CD4-positive, alpha-beta T cell treated with Interleukin-15 for 4 hours (primary cell): ENCODE measurements at places on chromosomes 5 and 9.

- DNase-seq, result no peak
Measured at GRCh38 chr5:6419340-6419852, 29.3 kb upstream of the UBE2QL1 start.

- peak; percentile 85 for DNase-seq
Measured at GRCh38 chr5:131252824-131253171, 11.1 kb upstream of the CDC42SE2 start.

GRCh38 chr5:167658889-167659288, 632.6 kb upstream of the WWC1 start:
- DNase-seq, result no peak

- no peak for DNase-seq
Measured at GRCh38 chr9:14423815-14424261, 109.9 kb upstream of the NFIB start.

DNA sequence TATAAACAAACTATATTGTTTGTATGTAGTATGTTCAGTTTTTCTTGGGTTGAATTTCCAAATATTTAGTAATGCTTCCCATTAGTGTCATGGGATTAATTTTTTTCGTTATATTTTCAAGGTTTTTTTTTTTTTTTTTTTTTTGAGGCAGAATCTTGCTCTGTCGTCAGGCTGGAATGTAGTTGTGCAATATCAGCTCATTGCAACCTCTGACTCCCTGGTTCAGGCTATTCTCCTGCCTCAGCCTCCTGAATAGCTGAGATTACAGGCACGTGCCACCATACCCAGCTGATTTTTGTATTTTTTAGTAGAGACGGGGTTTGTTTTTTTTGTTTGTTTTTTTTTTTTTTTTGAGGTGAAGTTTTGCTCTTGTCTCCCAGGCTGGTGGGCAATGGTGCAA, 10.6 kb downstream of the DDX46 start:
- DNase-seq, result no peak

GRCh38 chr5:157172403-157172802, 6.3 kb upstream of the GARIN3 start:
- DNase-seq, result peak; percentile 83

DNA sequence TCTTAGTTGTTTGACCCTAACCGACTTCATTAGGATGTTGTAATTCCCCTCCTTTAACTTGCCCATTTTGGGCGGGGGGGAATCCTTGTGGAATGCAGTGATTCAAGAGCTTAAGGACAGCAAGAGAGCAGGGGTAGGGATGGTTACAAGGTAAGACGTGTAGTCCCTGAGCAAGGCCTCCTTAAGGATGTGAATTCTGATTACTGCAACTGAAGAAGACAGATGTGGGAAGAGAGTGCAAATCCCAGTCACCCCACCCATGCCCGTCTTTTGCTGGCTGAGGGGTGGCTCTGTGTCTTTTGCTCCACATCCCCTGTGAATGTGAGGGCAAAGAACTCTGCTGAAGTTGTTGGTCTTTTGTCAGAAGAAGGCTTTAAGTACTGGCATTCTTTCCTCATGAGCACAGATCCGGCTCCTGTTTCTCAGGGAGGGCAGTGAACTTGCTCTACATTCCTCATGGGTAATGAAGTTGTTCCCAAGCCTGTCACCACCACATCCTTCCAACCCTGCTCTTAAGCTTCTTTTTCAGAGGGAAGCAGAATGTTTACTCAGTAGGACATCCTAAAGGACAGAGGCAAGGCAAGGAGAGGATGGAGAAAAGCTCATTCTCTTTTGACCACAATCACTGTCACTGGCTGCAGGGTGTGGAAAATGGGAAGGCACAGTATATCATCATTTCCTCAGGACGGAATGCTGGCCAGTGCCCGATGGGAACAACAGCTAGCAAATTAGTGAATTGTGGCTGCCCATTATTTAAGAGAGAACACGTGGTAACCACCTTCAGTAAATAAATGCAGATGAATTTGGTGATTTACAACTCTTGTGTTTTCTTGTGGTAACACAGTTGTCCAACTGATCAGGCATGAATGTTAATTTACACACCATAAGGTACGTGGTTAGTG, 61.5 kb downstream of the RAI14 start:
- DNase-seq, result no peak

- DNase-seq, result no peak
Measured at GRCh38 chr5:67190861-67191260, 5.7 kb downstream of the CD180 start.

- no peak for DNase-seq
Measured at GRCh38 chr5:143691945-143692290, 120.0 kb upstream of the HMHB1 start.

- DNase-seq, result no peak
Measured at GRCh38 chr9:101513351-101513750, 20.3 kb upstream of the RNF20 start.

- DNase-seq, result no peak
Measured at GRCh38 chr5:147140558-147140957, 94.3 kb upstream of the STK32A start.

- peak; percentile 59 for DNase-seq
Measured at GRCh38 chr5:131640043-131640856, 5.2 kb upstream of the RAPGEF6 start.

- no peak for DNase-seq
Measured at GRCh38 chr9:94610181-94610606, 16.6 kb upstream of the FBP2 start.

DNA sequence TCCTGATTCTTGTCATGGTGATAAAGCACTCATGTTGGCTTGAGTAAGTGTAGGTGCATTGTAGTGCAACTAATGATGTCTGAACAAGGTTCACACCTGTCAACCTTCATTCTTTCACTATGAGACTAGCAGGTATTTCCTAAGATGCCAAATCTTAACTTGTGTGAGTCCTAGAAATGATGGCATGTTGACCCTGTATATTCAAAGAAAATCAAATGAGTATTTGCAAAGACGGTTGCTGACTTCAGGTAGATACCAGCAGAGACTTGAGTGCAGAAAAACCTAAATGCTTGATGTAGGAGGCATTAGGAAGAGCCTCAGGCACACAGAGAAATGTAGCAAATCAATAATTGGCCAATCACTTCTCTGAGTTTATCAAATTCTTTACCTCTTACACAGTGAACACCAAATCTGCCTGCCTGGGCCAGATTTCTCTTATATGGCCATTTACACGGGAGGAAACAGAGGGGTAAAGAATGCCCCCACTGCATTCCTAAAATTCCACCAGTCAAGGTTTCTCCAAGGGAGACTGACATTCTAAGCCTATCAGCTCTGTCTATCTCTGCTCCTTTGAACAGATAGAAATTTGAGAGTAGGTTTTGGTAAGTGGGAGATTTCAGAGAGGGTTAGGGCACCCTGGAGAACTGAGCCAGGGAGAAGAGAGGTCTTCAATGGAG, 488.6 kb upstream of the WWC1 start:
- no peak for DNase-seq

DNA sequence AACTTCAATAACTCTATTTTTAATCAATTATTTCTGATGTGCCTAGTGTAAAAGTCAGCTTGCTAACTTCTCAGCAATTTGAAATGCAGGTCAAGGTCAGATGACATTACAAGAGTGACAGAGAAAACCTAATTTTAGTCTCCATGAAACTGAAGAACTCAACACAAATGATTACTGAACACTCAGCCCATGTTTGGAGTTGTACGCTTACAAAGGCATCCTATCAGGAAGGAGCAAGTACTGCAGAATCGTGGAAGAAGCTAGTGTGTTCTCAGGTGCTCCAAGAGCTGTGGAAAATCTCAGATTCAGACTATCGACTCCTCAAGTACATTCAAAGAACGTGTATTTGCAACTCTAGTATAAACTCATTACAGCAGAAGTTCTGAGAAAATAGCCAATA, 526.7 kb downstream of the PDE4D start:
- DNase-seq, result no peak

- DNase-seq, result no peak
Measured at GRCh38 chr9:91562416-91562815, 138.8 kb upstream of the NFIL3 start.

DNA sequence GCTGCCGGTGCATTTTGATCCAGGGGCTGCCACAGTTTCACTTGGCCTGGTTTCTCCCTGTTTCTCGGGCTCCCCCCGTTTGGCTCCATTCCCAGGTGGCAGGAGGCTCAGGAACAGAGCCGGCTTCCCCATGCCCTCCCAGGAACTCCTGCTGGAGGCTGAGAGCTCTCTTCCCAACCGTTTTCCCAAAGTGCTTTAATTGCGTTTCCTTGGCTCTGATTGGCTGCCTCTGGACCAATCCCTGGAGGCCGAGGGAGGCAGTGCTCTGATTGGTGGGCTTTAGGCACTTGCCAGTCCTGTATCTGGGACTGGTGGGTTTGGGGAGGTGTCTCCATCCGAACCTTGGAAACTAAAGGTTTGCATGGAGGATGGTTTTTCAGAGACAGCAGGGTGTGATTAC, 4.9 kb downstream of the TSPAN17 start:
- DNase-seq, result no peak

- DNase-seq, result no peak
Measured at GRCh38 chr9:28770827-28771226, 1197.5 kb upstream of the C9orf72 start.

GRCh38 chr5:55421074-55421529, 113.3 kb downstream of the MTREX start:
- no peak for DNase-seq

DNA sequence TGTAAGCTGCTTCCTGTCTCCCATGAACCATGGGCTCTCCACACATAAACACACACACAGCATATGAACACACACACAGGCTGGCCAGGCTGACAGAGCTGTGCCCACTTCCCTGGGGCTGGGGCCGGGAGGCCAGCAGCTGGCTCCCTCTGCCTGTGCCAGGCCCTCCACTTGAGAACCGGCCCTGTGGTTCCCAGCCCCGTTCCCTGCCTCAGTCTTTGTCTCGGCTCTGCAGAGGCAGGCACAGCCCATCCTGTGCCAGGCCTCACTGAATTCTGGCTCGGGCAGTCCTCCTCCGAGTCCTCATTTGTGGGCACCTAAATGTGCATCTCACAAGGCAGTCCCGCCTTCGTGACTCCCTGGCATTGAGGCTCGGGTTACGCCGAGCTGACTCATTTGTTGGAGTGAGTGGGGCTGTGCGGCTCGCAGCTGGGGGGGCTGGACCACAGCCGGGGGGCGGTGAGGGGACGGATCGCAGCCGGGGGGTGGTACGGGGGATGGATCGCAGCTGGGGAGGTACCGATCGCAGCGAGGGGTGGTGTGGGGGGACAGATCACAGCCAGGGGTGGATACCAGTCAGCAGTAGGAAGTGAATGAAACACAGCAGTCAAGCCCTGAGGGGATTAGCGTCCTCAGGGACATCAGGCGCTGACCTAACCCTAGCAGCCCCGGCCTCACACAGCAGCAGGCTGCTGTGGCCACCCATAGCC, 72.3 kb downstream of the PSMB7 start:
- no peak for DNase-seq

DNA sequence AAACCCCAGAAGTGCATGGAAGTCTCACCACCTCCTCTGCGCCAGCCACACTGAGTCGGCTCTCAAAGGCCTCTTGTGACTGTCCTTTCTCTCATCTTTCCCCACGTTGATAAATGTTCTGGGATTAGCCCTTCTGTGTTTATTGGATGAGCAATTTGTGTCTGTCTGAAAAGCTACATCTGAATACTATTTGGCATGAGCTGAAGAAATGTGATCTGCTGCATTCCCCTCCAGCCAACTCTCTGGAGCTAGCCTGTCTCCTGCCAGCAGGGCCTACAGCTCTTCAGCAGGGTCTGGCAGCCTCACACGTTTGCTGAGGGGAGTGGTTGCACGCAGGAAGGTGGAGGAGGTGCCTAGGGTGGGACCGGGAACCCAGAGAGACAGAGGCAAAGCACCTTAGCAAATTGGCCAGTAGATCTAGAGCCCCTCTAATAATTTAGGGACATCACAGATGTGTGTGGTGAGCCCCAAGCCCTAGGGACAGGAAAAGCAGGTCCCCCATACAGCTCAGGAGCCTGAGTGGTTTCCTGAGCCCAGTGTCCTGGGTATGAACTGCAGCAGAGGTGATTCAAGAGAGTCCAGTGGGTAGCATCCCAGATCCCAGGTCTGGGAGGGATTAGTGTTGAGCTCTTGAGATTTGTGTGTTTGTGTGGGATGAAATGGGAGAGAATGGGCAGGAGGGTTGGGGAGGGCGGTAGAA, 20.5 kb upstream of the B4GALT1 start:
- DNase-seq, result no peak

GRCh38 chr9:8254541-8254940, 455.0 kb upstream of the DMAC1 start:
- no peak for DNase-seq

DNA sequence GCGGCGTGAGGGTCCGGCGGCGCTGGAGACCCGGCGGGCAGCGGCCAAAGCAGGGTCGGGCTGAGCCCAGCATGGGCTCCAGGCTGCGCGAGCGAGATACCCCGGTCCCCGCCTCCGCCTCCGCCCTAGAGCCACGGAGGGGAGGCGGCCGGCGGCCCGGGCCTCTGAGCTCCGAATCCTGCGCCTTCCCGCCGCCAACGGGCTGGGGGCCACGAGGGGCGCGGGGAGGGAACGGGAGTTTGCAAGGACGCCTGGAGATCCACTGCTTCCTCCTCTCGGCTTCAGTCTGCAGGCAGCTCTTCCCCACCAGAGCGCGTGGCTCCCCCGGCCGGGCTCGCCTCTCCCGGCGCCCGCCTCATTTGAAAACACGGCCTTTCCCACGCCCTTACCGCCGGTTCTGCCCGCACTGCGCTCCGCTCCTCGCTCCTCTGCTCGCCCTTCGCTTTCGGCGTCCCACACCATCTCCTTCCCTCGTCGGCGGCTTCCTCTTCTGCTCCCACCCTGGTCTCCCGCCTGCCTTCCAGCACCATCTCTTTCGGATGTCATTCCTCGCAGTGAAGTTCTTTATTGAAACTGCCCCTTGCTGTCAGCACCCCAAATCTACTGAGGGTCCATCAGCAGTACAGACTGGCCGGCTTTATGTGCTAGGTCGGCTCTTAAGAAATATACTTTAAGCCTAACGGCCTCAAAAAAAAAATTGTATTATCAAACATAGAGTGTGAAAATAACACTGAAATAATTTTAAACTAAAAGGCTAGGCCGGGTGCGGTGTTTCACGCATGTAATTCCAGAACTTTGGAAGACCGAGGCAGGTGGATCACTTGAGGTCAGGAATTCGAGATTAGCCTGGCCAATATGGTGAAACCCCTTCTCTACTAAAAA, 105.0 kb upstream of the FAM120A start:
- DNase-seq, result no peak

GRCh38 chr9:20622330-20623020, at the start of gene MLLT3:
Gene MLLT3 (minus strand): TSS chr9:20622499.
- DNase-seq, result peak; percentile 97

- DNase-seq, result no peak
Measured at GRCh38 chr9:35942286-35942685, 15.7 kb downstream of the OR2S2 start.

DNA sequence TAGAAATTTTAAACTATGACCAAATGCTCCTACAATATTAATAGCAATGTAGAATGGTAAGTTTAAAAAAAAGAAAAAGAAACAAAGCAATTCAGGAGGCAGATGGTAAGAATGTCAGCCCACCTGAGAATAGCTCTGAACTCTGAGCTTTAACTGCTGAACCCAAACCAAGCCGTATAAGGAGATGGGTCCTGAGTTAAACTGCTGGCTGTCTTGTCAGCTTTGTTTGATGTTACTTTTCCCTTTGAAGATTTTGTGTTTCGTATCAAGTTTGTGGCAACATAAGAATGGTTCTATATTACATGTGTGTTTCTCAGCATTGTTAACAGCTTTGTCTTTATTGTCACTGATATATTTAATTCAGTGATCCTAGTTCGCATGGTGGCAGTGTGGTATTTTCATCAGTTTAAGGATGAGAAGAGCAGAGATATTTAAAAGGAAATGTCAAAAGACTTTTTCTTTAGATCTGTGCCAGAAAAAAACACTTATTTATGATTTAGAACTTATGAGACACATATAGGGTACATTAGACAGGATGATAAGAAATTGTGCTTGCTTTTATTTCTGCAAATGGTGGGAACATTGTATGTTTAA, 390.1 kb downstream of the CCDC171 start:
- no peak for DNase-seq
